ENCODE measurements at places on chromosomes 4 and X.

GRCh38 chrX:120213438-120214265 is 37.0 kb upstream of the ZBTB33 start:
- no peak for DNase-seq

- no peak for DNase-seq
Observed at GRCh38 chrX:23548164-23548563, 119.1 kb upstream of the PRDX4 start.

DNA sequence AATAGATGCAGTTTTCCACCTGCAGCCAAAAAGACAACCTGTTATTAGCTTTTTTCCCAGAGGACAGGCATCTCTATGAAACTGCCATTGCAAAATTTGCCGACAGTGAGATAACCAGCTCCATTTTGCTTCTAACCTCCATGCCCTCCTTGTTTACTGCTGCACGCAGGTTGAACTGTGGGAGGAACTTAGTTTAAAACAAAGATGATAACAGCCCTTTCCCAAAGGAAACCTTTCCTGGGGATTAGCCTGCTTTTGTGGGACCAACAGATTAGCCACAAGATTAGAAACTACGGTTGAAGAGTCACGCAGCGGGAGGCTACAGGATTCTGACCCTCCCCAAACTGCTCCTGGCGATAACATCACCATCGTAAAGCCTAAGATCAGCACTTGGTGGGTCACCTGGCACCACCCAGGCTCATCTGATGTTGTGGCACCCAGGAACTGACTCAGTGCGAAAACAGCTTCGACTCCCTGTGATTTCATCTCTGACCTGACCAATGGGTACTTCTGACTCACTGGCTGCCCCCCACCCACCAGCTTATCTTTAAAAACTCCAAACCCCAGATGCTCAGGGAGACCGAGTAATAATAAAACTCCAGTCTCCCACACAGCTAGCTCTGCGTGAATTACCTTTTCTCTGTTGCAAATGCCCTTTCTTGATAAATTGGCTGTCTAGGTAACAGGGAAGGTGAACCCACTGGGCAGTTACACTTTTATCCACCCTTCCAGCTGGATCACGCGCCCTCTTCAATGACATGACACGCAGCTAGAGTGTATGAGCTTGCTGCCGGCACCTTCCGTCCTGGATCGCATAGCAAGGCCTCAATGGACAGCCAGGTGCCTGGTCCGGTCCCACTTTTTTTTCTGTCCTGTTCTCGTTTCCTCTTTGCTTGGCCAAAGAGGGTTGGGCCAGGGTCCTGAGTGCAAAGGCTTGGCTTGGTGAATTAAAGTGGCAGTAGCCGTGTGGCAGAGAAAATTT is 27.2 kb downstream of the NOP14 start:
- peak; percentile 54 for DNase-seq

GRCh38 chrX:12309744-12310076 is 171.4 kb downstream of the FRMPD4 start:
- no peak for DNase-seq

DNA sequence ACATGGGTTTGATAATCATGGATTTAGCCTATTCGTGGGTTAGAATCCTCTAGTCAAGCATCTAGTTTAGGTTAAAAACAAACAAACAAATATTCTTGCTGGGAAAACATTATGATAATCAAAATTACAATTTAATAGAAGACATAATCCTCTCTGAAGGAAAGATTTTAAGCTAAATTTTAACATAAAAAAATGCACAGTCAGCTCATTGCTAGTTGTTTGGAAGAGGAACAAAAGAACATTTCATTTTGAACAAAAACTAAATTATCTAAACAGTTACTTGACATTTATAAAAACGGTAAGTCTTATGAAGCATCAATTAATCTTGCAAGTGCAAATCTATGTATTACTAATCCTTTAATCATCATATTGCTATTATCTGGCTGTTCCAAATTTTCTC is 18.2 kb upstream of the AGA start:
- DNase-seq, result no peak

GRCh38 chrX:55006827-55007621 is 6.9 kb downstream of the APEX2 start:
- no peak for DNase-seq

Measured in activated CD8-positive, alpha-beta memory T cell treated with anti-CD3 and anti-CD28 coated beads for 48 hours (primary cell).